ENCODE measurements at places on chromosomes 13 and 19.

DNA sequence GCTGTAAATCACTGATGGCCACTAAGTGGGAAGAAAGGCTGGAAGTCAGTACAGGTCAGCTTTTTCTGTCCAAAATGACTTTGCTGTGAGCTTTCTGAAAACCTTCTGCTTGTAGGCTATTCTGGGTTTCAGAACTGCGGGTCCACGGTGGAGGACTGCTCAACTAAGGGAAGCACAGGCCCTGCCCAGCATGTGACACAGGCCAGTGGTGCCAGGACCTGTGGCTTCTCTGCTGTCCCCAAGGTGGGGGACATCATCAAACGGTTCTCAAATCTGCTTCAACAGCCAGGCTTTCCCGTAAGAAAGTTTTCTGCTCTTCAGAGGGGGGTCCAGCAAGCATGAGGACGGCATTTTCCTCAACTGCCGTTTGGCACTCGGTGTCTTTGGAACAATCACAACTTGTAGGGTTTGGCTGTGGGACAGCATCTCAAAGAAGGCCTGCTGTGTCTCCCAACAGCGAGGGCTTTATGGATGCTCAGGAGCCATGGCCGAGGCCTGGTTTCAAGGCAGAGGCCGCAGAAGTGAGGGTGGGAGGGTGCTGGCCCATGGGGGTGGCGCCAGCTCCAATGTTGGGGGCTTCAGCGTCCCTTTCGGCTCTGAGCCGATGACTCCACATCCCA lies 3.8 kb downstream of the SGTA start:
- no peak for DNase-seq

GRCh38 chr13:89324582-89324981 lies 1653.4 kb downstream of the SLITRK5 start:
- no peak for DNase-seq

GRCh38 chr13:99601535-99601934 lies 100.3 kb downstream of the TM9SF2 start:
- no peak for DNase-seq

GRCh38 chr13:48891586-48891985 lies 84.1 kb upstream of the FNDC3A start:
- DNase-seq: no peak

DNA sequence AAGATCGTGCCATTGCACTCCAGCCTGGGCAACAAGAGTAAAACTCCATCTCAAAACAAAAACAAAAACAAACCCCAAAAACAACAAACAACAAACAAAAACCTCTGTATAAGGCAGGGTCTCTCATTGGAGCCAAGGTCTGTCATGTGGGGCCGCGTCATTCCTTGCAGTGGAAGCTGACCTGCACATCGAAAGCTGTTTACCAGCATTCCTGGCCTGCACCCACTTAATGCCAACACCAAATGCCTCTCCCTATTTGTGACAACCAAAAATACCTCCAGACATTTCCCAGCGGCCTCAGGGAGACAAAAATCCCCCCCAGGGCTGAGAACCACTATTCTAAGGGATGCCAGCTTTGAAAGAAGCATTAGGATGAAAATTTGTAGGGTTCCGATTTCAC lies 1.2 kb downstream of the CPAMD8 start:
- no peak for DNase-seq

GRCh38 chr13:99383946-99384345 lies 76.7 kb upstream of the GPR183 start:
- DNase-seq: no peak

DNA sequence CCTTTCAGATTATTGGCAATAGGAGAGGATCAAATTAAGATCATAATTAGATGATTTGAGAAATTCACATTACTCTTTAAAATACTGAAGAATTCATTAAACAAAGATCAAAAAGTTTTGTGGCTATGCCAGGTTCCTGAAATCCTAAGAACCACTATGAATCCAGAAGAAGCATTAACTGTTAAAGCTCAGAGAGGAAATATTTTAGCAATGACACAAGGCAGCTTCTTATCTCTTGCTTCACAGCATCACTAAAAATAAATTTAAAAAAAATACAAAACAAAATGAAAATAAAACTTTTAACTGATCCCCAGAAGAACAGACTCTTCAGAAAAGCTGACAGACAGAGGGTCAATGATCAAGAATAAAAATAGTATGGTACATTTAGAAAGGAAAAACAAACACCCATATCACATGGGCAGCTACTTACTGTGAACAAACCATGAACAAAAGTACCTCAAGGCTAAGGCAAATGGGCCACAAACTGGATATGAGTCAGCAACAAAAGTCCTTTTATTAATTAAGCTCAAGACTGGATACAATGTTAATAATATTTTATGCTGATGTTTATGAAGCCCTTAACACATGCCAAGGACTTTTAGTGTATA lies 19.6 kb downstream of the RNF6 start:
- DNase-seq: no peak

GRCh38 chr13:28447989-28448388 lies 46.9 kb downstream of the FLT1 start:
- no peak for DNase-seq

- DNase-seq: no peak
These were observed 193.8 kb upstream of the OBI1 start for GRCh38 chr13:78852709-78853108.

- peak; percentile 63 for DNase-seq
These were observed 25.0 kb downstream of the ERCC5 start for GRCh38 chr13:102870677-102871415.

DNA sequence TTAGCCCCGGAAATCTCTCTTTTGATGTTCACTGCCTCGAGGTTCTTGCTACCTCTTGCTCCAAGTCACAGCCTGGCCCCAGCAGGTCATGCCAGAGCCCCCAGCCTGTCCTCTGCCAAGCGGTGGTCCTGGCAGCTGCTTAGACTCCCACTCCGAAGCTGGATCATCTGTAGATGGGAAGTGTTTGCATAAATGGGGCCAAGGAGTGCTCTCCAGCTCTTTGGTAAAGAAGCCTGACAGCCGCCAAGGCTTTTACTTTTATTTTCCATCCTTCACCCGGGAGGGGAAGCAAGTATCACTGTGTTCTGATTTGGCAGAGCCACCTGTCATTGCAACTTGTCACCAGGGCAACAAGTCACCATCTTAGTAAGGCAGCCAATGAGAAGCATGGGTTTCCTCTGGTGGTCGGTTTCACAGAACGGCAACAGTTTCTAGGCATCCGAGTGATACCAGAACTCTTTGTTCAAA lies 10.6 kb upstream of the RETN start:
- DNase-seq: peak; percentile 69

DNA sequence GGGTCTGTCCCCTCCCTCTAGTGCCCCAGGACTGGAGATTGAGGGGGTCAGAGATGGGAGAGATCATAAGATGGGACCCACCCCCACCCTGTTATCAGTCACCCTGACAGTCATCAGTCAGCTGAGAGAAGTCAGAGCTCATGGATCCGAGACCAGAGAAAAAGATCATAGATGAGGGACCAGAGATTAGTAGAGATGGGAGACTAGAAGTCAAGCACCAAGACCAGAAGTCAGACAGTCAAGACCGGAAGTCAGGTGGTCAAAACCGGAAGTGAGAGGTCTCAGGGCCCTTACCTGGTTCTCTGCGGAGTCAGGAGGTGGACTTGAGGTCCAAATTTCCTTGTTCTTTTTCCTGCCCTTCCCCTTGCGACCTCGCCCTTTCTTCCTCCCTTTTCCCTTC lies 7.0 kb downstream of the COL5A3 start:
- DNase-seq: no peak

- no peak for DNase-seq
These were observed 95.2 kb upstream of the CLDN10 start for GRCh38 chr13:95457294-95457693.

- DNase-seq: no peak
These were observed 127.9 kb downstream of the SLITRK6 start for GRCh38 chr13:85671336-85671735.

- no peak for DNase-seq
These were observed 32.1 kb downstream of the PPP2R1A start for GRCh38 chr19:52221831-52222375.

DNA sequence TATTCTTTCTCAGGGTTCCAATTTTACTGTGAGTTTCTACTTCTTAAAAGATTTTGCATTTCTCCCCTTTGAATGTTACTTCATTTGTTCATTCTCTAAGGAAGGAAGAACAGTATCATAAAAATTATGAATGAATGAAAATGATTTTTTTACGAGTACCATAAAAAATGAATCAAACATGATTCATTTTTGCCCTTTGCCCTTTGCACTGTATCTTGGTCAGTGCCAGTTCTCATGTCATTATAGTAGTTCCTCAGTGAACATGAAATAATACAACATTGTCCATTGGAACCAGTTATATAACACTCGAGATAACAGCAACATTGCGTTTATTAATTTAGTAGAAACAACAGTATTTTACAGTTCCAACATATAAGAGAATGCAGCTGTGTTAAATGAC lies 28.8 kb downstream of the FLT1 start:
- DNase-seq: no peak

GRCh38 chr13:72104656-72105180 lies 237.7 kb upstream of the DACH1 start:
- no peak for DNase-seq

GRCh38 chr13:108306860-108307259 lies 37.3 kb downstream of the TNFSF13B start:
- no peak for DNase-seq

GRCh38 chr19:18418029-18418482 lies 1.1 kb upstream of the SSBP4 start:
- no peak for DNase-seq

DNA sequence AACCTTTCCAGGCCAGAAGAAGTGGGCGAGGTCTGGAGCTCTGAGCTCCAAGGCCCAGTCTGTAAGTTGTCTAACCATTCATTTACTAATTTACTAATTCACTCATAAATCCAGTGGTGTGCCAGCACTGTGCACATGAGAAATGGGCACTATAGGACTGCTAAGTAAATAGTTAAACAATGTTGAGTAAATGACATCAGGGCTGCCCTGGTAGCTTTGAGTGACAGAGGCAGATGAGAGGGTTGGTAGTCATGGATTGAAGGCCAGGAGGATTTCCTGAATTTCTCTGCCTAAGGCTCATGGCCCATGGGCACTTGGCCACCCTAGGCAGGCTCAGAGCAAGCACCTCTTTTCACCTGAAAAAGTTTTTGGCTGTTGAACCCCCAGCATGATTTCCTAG lies 216.9 kb upstream of the RXFP2 start:
- DNase-seq: no peak

- peak; percentile 62 for DNase-seq
These were observed 20.1 kb downstream of the GPR18 start for GRCh38 chr13:99237981-99238662.

DNA sequence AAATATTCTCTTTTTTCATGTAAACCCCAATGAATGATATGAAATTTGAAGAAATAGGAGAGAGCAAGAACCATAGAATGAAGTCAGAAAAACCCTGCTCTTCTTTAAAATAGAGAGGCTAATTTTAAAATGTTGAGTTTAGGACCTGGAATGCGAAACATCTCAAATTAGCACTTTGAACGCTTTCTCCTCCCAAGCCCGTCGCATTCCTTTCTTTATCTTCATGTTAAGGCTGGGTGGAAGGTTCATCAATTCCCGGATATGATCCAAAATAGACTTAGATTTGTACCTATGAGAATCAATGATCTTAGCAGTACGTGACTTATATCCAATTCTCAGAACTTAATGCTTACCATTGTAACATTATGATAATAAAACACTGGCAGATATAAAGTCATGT lies 24.1 kb upstream of the LGALS16 start:
- DNase-seq: no peak

- no peak for DNase-seq
These were observed 80.8 kb downstream of the FREM2 start for GRCh38 chr13:38767506-38768265.

DNA sequence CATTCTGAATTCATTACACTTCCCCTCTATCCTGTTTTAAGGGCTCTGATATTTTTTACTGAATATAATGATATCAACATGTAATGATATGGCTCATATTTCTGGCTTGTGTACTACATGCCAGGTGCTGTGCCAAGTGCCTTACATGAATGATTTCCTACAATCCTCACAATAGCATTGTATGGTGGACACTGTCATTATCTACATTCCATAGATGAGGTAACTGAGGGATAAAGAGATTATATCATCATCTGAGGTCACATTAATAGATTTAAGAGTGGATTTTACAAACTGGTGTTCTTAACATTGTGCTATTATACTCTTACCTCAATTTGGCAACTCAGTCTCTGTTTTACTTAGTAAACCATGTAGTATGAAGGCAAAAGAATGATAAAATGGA lies 502.0 kb downstream of the LIG4 start:
- DNase-seq: no peak

DNA sequence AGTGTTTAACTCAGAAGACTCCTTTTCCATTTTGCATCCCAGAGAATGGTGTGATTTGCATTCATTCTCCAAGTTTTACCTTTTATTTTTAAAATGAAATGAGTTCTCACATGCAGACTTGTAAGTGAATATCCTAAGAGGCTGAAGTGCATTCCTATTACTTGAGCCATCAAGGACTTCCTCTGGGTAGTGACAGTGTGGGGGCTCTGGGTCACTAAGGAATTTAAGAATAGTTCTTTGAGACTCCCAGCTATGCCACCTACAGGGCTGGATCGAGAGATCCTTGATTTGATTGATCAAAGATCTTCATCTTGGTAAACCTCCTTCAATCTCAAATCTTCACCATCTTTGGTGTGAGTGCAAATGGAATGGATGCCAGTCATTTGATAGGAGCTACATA lies 36.3 kb upstream of the SLC10A2 start:
- DNase-seq: no peak

- peak; percentile 92 for DNase-seq
These were observed 68.4 kb upstream of the TM9SF2 start for GRCh38 chr13:99432609-99433542.

GRCh38 chr13:56975647-56976046 lies 165.1 kb upstream of the PRR20A start:
- DNase-seq: no peak

DNA sequence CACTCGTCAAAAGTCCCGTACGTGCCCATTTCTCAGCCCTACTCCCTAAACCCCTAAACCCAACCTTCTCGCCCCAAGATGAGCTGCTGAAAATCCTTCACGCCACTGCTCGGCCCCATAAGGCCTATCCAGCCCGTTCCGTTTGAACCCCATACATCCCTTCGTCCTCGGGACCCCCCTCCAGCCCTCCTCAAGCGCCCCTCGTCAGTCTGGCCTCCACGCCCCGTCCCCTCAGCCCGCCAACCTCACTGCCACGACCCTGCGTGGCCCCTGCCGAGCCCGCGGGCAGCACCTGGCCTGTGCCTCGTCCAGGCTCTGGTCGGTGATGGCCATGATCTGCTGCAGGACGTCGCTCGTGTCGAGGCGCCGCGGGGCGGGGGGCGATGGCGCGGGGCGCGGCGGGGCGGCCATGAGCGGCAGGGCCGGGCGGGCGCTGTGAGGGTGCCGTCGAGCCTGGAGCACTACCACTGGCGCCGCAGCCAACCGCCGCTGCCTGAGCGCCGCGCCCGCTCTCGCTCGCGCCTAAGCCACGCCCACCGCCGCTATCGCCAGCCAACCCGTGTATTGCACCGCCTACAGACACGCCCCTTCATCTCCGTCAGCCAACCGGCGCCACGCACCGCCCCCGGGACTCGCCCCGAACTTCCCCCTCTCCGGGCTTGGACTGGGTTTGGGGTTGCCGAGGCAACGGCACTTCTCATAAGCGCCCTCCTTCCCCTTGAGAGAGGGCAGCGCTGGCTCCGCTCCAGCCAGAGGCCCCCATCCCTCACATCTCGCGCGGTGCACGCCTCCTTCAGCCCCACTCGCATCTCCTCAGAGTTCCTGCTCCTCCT lies at the start of gene PBX4:
PBX4 (minus strand) TSS at position 469 of the 833 bp plus-strand sequence; CDS start at position 411, 58 bp downstream.
- peak; percentile 99 for DNase-seq

All from CD4-positive, alpha-beta T cell treated with Interleukin-4 for 1 hour (primary cell).